ENCODE measurements at places on chromosomes 3 and 15.

DNA sequence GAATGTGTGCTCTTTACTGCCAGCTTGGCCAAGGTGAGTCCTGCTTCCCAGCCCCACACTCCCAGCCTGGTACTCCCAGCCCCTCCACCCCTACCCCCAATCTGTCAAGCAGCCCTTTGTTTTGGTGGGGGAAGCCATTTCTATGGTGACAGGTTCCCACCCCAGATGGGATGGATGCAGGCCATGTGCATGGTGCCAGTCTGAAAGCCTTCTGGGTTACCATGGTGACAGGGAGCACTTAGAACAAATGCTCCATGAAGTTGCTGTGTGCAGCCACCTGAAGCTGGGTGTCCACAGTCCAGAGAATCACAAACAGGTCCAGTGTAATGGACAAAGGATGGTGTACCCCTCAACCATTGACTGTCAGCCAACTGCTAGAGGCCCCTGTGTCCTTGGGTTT is 19.1 kb upstream of the VILL start:
- DNase-seq, result no peak

- no peak for DNase-seq
These were observed 93.0 kb upstream of the WNT7A start for GRCh38 chr3:13972679-13973379.

DNA sequence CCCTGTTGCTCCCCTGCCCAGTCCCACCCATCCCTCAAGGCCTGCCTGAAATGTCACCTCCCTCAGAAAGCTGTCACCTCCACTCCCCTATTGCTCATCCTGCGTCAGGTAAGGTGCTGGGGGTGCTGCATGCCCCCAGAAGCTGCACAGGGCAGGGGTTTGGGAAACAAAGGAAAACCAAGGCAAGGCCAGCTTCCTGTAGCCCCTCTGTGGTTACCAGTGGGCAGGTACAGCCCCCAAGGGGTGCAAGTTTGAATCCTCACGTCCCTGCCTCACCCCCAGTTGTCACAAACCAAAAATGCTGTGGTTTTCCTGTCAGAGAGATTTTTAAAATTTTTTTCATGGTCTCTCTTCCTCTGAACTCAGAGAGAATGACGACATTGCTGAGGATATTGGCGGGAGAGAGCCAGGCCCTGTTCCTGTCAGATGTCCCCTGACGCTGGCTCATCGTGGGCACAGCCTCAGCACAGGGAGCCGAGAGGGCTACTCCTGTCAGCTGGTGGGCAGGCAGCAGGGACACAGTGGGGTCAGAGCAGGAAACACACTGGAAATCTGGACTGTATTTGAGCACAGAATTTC is 27.0 kb downstream of the PSTPIP1 start:
- peak; percentile 27 for DNase-seq

DNA sequence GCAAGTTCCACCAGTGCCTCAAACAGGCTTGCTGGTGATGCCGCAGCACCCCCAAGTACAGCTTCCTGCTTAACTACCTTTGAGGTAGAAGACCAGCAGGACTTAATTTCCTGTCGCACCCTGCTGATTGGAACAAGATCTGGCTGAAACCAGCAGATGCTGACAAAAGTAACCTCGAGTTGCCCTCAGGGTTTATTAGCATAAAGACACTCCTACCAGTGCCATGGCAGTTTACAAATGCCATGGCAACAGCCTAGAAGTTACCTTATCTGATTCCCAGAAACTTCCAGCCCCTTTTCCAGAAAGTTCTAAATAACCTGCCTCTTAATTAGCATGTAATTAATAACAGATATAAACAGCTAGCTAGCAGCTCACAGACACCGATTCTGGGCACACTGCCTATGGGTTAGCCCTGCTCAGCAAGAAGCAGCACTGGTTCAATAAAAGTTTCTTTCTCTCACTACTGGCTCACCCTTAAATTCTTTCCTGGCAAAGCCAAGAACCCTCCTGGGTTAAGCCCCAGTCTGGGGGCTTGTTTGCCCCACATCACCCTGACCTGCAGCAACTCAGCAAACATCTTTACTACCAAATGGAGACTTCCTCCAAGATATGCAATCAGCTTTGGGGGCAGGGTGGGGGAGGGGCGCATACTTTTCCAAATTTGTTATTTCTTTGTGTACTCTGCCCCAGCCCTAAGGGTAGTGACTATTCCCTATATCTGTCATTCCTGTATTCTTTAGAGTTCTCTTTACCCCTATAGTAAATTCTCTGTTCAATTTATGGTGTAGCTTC is 54.2 kb downstream of the MAP4 start:
- DNase-seq, result peak; percentile 52

DNA sequence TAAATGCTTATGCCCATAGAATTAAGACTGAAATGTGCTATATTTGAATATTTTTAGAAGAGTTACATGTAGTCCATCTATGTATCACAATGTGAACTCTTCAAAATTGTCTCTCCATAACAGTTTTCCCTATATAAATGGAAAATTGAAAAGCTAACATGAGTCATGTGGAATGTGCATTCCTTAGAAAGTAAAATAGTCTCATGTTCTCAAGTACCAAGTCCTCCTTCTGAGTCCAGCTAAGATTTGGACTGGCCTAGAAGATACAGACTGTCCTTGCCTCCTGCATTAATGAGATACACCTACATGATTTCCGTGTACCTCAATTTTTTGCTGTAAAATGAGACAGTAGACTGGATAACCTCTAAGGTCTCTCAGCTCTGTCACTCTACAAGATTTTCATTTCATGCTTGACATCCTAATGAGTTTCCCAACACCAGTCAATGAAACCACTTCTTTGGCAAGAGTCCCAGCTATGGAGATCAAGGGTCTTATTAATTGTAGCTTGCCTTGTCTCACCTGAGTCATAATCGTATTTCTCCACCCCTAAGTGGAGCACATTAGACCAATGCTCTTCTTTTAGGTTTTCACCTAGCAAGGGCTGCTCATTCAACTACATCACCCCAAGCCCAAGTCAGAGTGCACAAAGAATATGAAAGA is 350.6 kb upstream of the IL12A start:
- peak; percentile 71 for DNase-seq

- DNase-seq, result no peak
These were observed 288.7 kb downstream of the WDR72 start for GRCh38 chr15:53470743-53471142.

GRCh38 chr15:35546511-35547381 is 781 bp upstream of the DPH6 start:
- DNase-seq, result no peak

- DNase-seq, result peak; percentile 55
These were observed 775 bp upstream of the MAPK6 start for GRCh38 chr15:52018244-52018643.

GRCh38 chr3:14565868-14566588 is 25.9 kb upstream of the GRIP2 start:
- no peak for DNase-seq

DNA sequence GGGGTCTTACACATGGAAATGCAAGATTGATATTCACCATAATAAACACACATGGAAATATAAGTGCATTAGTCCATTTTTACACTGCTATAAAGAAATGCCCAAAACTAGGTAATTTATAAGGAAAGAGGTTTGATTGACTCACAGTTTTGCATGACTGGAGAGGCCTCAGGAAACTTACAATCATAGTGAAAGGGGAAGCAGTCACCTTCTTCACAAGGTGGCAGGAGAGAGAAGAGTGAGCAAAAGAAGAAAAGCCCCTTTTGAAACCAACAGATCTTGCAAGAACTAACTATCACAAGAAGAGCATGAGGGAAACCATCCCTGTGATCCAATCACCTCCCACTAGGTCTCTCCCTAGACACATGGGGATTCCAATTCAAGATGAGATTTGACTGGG is 111.7 kb upstream of the TP63 start:
- no peak for DNase-seq

- DNase-seq, result peak; percentile 57
These were observed 51.7 kb downstream of the CLDN11 start for GRCh38 chr3:170470063-170471016.

GRCh38 chr3:188734395-188734794 is 437.4 kb upstream of the TPRG1 start:
- peak; percentile 14 for DNase-seq

DNA sequence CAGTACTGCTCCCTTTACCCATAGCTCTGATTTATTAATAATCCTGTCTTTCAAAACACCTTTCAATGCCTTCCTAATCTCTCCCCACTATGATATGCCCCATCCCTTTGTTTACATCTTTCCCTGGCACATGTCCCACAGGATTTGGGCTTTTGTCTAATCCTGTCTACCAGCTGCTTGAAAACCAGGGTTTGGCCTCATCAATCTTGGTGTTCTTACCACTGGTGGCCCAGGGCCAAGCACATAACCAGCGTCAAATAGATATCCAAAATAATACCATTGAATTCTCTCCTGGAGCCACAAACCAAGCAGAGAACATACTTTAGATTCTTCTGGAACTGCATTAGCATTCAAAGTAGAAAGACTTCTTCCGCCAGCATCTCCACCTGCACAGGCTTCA is 104.8 kb upstream of the PPP2R3A start:
- DNase-seq, result no peak

GRCh38 chr3:189169728-189170127 is 2.0 kb upstream of the TPRG1 start:
- DNase-seq, result no peak

DNA sequence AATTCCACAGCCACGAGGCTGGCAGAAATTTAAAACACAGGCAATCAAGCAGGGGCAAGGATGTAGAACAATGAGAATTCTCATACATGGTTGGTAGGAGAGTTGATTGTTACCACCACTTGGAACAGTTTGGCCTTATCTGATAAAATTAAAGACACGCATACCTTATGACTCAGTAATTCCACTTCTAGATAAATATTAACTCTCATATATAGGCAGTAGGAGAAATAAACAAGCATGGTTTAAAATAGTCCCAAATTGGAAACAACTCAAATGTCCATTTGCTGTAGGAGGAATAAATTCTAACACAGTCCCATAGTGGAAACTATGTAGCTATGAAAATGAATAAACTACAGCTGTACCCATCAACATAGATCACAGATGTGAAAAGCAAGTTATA is 42.3 kb upstream of the USP3 start:
- peak; percentile 37 for DNase-seq

DNA sequence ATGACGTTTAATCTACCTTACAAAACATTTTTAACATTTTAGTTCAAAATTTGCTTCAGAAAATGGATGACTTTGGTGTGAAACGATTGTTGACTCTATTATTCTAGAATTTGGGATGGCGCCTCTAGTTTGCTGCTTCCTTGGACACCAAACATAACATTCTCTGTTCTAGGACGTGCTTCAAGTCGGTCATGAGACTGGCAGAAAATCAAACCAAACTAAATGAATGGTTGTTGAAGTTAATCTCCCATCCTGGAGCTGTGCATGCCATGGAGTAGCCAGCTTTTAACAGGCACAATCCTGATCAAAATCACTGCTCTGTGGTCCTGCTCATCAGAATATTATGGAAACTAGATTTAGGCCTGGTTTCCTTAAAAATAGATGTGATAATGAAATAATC is 9.6 kb upstream of the LRRFIP2 start:
- DNase-seq, result no peak

DNA sequence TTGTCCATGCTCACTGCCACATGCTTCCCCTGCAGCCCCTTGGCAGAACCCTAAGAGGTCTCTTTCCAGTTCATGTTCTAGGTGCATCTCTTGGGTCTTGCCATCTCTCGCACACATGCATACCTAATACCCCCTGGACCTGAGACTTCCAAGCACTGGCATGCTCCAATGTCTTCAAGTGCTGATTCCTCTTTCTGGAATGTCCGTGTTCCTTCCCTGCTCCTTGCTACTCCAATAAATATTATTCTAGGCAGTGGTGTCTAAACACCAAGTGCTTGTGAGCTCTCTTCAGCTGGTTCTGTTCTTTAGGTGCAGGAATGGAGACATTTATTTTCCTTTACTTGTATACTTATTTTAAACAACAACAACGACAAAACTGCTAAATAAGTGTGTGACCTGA is 370.1 kb downstream of the LPP start:
- DNase-seq, result no peak

DNA sequence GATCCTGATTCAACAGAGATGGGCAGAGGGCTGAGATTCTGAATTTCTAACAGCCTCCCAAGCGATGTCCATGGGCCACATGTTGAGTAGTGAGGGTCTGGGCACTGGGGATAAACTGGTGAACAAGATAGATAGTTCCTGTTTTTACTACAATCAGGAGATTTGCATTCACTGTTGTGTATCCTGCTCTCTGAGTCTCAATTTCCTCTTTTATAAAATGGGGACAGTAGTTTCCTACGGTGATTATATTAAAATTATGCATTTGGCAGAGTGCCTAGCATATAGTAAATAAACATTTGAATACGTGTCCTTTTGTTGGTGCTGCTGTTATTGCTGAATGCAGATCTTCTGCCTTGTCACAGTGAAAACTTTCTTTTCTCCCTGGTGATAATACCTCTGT is 102.5 kb downstream of the MYH15 start:
- DNase-seq, result no peak

DNA sequence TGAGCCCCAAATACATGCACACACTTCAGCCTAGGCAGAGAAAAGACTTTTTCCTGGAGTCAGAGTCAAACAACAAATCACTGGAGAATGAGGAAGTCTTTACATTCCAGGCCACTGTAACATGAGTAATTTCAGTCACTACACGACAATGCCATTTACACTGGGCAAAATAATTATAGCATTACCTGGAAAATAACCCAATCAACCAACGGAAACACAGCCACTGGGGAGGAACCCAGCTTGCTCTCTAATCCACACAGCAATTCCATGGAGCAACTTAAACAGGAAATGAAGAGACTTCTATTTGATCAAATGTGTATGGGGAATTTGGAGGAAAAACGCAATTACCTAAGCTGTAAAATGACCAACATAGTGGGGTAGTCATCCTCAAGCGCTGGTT is 15.2 kb downstream of the FSTL1 start:
- no peak for DNase-seq

- no peak for DNase-seq
These were observed 27.6 kb upstream of the ADAMTSL3 start for GRCh38 chr15:83626171-83626802.

DNA sequence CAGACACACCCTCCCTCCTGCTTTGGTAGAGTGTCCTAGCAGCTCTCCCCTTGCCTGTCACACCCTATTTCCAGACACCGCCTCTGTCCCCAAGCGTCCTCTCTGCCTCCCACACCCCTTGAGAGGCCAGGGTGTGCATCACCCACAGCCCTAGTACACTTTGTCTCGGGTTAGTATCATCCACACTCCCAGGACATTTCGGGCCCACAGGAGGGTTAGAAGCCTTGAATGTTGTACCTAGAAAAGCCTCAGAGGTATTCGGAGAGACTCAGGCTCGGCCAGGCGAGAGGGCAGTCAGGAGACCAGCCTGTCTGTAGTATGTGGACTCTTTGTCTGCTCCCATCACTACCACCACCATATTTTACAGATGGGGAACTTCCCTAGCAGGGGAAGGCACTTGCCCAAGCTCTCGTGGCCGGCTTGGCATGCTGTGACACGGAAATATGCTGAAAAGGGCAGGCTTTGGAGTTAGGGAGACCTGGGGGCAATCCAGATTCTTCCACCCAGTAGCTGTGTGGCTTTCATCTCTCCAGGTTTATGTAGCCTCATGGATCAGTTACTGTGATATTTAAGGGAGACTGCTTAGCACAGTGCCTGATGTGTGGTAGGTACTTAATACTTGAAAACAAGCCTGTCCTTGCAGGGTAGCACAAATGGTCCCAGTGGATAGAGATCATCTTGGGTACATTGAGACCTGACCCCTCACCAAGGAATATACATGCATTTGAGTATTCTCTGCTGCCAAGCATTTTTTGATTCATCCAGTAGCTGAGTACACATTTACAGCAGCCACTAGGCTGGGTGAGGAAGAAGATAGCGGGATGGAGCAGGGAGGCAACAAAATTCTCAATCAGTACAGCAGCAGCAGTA is 1.4 kb downstream of the TMEM43 start:
- peak; percentile 4 for DNase-seq
